ENCODE measurements at places on chromosomes 2 and 18.

DNA sequence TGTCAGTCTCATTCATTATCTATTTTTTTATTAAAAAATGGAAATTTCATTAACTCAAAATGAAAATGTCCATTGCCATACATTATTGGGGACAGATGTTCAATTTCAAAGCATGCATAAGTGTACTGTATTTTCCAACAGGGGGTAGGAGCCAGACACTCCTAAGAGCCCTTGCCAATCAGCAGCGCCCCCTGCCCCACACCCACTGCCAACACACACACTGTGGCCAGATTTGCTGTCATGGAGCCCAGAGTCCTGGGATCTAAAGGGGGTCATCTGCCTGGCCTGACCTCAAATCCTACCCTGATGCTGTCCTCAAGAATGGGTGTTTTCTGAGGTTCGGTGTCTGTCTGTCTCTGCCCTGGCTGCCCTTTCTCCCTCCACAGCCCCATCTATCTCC, 162.2 kb upstream of the TWIST2 start:
- DNase-seq, result no peak

DNA sequence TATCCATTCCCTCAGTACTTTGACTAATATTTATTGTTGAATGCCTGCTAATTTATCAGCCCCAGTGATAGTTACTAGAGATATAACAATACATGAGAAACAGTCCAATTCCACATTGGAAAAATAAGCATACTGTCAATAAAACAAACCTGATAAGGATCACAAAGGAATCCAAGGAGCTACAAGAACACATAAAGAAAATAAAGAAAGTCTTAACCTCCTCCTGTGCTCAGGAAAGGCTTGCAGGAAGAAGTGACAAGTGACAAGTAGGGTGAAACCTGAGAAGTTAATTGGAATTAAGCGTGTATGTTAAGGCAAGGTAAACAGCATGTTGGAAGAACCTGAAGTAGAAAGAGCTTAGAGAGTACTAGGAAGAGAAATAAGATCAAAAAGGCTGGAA, 20.3 kb upstream of the ASNSD1 start:
- no peak for DNase-seq

DNA sequence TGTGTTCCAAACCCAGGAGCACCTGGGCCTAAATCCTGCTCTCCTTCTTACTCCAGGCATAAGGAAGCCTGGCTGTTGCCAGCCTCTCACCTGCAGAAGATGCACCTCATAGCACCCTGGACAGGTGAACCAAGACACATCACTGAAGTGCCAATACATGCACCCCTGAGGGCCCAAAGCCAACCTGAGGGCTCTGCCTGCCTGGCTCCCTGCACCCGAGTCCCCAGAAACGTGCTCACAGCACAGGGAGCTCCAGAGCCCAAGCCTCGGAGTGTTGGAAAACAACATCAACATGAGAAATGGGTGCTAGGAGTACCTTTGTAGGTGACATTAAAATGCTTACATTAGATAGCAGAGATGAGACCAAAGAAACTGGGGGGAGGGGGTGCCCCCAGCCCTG, 96.3 kb upstream of the RAB6C start:
- DNase-seq, result no peak

DNA sequence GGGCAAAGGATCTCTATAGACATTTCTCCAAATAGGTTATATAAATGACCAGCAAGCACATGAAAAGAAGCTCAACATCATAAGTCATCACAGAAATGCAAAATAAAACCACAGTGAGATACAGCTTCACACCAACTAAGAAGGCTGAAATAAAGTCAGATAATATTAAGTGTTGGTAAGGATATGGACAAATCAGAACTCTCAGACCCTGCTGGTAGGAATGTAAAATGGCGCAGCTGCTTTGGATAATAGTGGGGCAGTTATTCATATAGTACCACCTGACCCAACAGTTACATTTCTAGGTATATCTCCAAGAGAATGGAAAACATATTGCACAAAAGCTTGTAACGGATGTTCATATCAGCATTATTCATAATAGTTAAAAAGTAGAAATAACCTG, 14.0 kb downstream of the EPB41L5 start:
- DNase-seq, result no peak

DNA sequence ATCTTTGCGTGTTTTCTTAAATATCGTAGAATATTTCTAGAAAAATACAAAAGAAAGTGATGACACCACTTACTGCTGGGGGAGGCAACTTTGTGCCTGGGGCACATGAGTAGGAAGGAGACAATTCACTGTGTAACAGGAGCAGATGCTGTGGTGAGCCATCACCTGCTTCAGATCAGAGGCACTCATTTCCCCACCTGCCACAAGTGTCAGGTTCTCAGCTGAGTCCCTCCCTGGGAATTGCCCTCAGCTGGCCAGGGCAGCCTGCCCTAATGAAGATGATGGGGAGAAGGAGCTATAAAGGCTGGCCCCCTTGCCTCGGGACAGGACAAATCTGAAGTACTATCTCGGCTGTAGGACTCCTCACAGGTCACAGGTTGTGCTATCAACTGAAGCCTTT, 322.8 kb downstream of the STK39 start:
- DNase-seq, result no peak

- DNase-seq, result no peak
Measured at GRCh38 chr2:237209885-237210284, 124.2 kb downstream of the COPS8 start.

- peak; percentile 69 for DNase-seq
Measured at GRCh38 chr18:9017167-9017904, 85.2 kb upstream of the NDUFV2 start.

DNA sequence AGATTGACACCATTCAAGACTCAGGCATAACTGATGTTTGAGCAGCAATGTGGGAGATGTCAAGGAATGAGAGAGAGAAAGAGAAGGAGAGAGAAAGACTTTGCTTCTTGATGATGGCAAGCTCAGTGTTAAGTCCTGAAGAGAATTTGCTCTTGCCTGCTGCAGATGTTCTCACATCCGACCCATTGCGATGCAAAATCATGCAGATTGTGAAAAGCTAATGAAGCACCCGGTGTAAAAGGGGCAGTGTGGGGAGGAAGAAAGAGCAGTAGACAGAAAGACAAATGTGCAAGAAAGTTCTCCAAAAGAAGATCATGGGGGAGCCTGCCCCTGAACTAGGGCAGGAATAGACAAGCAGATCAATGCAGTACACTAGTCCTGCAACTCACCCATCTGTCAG, 57.7 kb downstream of the EMX1 start:
- DNase-seq, result no peak

DNA sequence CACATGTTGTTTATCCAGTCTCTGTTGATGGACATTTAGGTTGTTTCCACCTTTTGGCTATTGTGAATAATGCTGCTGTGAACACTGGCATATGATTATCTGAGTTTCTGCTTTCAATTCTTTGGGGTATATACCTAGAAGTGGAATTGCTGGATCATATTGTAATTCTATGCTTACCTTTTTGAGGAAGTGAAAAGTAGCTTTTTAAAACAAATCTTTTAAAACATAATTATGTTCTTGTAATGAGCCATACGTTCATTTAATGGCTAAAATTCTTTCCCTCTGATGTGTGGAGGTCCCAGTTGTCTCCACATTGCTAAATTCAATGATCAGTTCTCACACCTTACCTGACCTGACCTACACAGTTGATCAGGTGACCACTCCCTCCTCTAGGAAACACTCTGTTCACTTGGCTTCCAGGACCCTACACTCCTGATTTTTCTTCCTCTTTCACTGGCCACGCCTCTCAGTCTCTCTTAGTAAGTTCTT, 27.8 kb upstream of the SERTAD2 start:
- no peak for DNase-seq

- no peak for DNase-seq
Measured at GRCh38 chr2:176575237-176575744, 306.0 kb downstream of the MTX2 start.

GRCh38 chr2:28234807-28235206, 157.9 kb upstream of the FOSL2 start:
- DNase-seq, result no peak

- peak; percentile 76 for DNase-seq
Measured at GRCh38 chr18:3013024-3013804, at the start of gene LPIN2. Gene LPIN2 (minus strand): TSS chr18:3013144. CDS start chr18:2960840, 52,304 bp downstream.

DNA sequence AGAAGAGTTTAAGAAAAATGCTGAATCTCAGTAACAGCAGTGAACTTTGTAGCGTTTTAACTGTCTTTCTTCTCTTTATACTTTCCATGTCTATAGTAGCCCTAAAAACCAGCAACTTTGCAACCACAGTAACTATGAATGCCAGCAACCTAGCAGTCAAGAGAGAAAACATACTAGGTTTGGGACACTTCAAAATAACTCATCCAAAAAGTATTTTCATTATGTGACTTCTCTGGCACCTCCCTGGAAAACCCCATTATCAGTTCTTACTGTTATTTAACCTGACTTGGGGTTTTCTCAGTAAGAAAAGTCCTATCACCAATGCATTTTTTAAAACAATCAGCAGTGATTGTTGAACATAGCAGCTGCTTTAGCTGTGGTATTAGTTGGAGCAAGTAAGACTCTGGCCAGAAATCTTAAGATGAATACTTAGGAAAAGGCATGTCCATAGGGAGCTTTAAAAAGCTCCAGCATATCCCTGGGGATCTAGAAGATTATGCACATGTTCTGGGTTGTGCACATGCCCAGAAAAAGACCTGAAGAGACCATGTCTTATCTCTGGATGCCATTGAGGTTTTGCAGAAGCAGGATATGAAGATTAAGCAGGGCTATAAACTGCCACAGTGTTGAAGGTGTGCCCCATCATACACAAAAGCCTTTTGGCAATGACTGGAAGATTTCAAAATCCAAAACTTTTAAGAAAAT, 411.3 kb downstream of the CMPK2 start:
- DNase-seq, result no peak
